Pons (tissue), 1 donor: ENCODE measurements at places on chromosomes 4 and X.

DNA sequence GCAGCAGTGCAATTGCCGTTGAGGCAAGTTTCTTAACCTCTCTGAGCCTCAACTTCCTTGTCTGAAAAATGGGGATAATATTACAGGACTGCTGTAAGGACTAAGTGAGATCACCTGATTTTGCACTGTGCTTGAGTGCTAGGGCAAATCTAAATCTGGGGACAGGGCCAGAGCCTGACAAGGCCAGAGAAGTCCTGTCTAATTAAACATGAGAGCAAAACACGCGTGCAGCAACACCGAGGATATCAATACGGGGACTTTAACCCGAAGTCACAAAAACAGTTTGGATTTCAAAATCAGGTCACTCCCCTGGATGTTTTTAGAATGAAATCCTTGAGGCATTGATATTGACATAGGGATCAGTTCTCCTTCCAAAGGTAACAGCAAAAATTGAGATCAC is 5.7 kb upstream of the GJB1 start:
- DNase-seq = no peak

DNA sequence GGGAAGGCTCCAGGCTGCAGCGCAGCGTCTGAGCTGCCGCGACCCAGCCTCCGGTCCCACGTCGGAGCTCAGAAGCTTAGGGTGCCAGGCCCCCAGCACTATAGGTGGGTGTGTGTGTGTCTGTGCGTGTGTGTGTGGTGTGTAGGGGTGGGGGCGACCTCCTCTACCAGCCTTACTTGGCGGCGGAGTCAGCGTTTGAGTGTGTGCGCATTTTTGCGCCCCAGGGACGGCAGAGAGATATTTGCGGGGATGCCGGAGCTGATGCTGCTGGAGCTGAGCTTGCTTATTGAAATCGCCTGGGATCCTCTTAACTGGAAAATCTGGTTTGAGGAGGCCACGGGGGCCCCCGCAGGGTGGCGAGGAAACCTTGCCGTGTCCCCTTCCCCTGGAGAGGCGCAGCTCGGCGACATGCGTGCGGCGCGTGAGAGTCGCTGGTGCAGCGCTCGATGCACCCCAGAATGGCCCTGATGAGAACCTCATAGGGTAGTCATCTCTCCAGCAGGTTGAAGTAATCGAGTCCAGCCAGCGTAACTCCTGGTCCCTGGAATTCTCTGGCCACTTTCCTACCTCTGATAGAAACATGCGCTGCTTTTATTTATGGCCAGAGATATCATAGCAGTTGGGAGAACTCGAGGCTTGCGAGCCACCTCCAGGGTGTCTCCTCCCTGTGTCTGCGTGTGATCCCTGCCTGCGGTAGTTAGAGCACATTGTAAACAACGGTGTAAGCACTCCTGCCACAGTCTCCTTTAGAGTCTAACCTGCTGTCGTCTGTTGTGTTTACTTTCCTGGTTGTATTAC is 2.7 kb downstream of the ADGRL3 start:
- peak; percentile 78 for DNase-seq

DNA sequence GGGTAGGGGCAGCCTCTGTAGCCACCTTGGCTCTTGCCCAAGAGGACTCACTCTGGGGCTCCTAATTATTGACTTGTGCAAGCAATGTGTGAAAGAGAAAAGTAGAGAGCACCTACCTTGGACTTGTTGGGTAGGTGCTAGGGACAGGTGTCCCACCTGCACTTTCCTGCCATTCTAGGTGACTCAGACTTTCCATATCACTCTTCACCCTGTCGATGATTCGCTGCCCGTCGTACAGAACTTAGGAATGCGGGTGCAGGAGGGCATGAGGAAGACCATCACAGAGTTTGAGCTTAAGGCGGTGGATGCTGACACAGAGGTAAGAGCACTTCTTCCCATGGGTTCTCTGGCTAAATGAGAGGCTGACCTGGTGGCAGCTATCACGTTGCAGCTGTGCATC is 87.3 kb upstream of the ANXA3 start:
- no peak for DNase-seq

GRCh38 chr4:25172961-25173915 is 13.0 kb upstream of the SEPSECS start:
- peak; percentile 59 for DNase-seq

DNA sequence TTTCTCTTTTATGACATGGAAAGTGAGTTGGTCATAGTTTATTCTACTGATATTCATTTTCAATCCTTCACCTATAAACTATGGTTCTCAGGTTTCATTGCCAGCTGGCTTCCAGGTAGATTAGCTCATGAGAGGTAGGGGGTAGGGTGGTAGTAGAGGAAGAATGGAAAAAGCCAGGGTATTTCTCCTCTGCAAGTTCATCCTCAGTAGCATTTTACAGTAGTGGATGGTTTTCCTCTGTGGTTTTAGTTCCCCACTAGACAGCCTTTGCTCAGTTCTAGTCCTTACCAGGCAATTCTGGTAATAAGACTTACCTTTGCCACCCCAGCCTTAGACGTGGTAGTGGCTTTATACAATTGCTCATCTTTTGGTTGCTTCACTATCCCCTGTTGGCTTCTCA is 8.9 kb upstream of the NAA11 start:
- DNase-seq = no peak

DNA sequence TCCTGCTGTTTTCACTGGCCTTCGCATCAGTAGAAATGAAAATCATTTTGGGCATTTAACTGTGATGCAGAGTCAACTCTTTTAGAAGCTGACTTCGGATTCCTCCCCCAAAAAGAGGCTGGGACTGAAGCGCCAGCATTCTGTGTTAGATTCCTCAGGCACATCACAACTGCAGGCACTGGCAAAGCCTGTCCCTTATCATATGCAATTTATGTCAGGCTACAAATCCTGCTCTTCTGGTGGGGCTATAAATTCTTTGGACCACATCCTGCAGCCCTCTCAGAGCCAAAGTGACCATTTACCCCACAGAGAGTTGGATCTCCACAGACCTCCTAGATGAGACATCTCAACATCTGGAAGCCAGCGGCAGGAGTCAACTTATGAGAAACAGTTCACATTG is 138.4 kb downstream of the CBR4 start:
- DNase-seq = no peak

- DNase-seq = no peak
These were observed 16.9 kb downstream of the TMPRSS11B start for GRCh38 chr4:68228568-68228967.

- DNase-seq = no peak
These were observed 107.7 kb upstream of the TLR2 start for GRCh38 chr4:153576443-153576774.

- DNase-seq = peak; percentile 49
These were observed 80.6 kb downstream of the PBDC1 start for GRCh38 chrX:76253432-76253831.

DNA sequence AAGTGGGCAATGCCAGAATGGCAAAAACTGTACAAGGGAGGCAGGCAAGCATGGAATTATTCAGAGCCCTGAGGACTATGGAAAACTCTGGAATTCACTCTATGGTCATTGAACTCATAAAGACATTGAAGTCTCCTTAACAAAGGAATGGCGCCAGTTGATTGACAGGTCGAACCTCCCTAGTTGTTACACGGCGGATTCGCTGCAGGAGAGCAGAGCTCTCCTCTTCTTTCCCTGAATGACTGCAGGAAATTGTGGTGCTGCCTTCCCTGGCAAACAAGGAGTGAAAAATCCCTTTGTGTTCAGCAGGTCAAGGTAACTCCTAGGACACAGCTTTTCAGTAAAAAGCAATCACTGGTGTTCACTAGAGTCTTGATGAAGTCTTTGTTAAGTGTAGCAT is 732.8 kb upstream of the FRG1 start:
- DNase-seq = no peak

GRCh38 chr4:1116838-1117237 is 3.5 kb upstream of the RNF212 start:
- DNase-seq = peak; percentile 19

- no peak for DNase-seq
These were observed 8.6 kb downstream of the BLOC1S4 start for GRCh38 chr4:6724421-6725111.

DNA sequence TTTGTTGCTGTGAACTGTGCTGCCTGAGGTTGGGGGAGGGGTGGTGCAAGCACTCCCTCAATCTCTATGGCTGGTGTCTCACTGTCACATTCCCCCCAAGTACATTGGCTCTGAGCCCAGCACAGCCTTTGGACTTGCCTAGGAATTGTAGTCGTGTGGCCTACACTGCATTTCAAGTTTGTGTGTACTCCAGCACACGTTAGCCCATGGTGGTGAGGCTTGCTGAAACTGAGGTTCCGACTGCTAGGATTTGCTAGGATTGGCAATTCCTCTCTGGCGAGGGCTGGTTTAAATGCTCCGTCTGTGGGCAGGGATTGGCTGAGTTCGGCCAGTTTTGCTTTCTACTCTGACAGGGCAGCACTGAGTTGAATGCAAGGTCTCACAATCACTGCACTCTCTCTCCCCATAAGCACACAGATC is 121.7 kb upstream of the CXXC4 start:
- DNase-seq = peak; percentile 19

DNA sequence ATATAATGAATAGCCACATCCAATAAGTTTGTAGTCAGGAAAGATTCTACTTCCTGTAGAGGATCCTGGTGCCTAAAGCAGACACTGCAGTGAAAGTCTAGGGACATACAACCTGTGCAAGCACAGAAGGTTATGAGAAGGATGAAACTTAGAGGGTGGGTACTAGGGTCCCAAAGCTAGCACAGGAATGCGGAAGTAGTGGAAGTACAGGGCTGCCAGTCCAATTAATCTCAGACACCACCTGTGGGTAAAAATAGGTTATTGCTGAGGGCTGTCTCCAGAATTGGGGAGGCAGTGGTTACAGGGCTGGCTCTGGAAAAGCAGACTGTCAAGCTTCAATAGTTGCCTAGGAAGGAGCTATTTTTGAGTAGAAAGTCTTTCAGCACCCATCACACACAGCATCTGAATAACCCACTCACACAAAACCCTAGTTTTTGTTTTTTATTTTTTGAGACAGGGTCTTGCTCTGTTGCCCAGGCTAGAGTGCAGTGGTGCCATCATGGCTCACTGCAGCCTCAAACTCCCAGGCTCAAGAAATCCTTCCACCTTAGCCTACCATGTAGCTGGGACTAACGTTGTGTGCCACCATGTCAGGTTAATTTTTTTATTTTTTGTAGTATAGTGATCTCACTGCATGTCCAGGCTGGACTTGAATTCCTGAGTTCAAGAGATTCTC is 50.8 kb upstream of the ELF2 start:
- no peak for DNase-seq

GRCh38 chr4:53974561-53974960 is 89.8 kb downstream of the CHIC2 start:
- no peak for DNase-seq

GRCh38 chrX:102599951-102600579 is 750 bp downstream of the ARMCX5 start:
- DNase-seq = peak; percentile 32

- no peak for DNase-seq
These were observed 91.0 kb upstream of the GPRIN3 start for GRCh38 chr4:89398644-89399043.

DNA sequence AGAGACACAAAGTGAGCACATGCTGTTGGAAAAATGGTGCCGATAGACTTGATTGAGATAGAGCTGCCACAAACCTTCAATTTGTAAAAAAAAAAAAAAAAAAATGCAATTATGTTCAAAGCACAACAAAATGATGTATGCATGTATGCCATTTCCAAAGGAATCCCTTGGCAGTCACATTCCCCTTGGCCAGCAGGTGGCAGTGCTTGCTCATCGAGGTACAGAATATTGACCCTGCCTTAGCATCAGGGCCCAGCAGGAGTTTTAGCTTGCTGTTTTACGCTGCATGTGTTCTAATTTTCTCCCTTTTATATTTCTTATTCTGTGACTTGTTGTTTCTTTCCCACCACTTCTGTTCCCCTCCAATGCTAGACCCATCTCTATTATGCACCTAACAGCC is 34.5 kb upstream of the CYBB start:
- DNase-seq = peak; percentile 68

DNA sequence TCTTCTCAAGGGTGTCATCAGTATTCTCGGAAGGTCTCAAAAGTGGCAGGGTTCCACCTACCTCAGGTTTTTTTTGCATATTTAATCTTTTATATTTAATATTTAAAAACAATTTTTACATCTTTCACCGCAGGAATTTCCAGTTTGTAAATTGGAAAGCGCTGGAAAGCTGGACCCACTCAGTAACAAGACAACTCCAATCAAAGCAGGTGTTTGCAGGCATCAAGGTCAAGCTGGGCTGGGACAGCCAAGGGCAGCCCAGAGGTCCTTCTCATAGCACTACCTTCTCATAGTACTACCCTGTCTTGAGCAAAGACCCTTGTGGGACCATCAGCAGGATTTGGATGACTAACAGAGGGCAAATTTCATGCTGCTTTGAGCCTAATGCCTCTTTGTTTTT is 160.1 kb downstream of the TET2 start:
- no peak for DNase-seq

GRCh38 chr4:107740381-107740780 is 20.3 kb upstream of the PAPSS1 start:
- DNase-seq = peak; percentile 31

GRCh38 chrX:37666516-37666915 is 19.1 kb upstream of the XK start:
- no peak for DNase-seq

DNA sequence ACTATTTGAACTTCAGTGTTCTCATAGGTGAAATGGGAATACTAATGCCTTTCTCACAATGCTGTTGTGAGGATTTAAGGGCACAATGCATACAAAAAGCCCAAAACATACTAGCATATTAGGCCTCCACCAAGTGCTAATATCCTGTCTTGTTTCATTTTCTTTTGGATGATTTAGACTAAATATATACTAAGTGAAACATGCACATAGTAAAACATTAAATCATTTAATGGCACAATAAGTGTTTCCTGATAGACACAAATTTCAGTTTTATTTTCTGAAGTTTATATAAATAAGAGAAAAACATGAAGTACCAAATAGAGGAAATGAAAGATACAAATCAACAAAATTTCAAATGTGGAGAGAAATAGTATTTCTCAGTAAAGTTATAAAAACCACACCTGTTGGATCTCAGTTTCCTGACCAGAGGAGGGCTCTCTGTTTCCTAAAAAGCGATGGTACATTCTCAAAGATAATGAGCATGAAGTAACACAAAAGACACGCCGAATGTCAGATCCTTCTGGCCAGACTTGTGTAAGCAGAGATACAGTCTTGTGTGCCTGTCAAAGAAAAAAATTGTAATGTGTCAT is 25.1 kb downstream of the DDX60 start:
- DNase-seq = no peak

GRCh38 chr4:138627096-138627495 is 384.9 kb upstream of the SLC7A11 start:
- DNase-seq = no peak

DNA sequence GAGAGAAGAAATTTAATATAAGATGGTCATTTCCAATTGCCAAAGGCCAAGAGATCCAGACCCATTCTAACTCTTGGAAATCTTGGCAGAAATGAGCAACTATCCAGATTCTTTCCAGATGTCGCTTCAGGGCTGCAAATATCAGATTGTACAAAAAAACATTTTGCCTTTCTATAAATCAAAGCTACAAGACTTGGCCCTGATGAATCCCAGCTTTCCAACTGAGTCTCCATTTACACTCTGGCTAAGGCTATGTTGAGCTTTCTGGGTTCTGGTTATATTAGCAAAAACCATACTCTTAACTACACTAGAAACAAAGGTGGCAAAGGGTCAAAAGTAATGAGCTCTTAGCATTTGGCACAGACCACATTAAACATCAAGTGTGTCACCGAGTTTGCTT is 345.8 kb downstream of the OPHN1 start:
- DNase-seq = no peak

- peak; percentile 73 for DNase-seq
These were observed 413.3 kb downstream of the MID1IP1 start for GRCh38 chrX:39214387-39215126.

- no peak for DNase-seq
These were observed 41.6 kb downstream of the AFM start for GRCh38 chr4:73523126-73523525.

GRCh38 chr4:77104791-77105540 is 29.2 kb upstream of the CCNI start:
- no peak for DNase-seq
